Stimulated activated CD8-positive, alpha-beta memory T cell treated with anti-CD3 and anti-CD28 coated beads, Interleukin-4, amount 100 ng/mL, for 1 hour (primary cell): ENCODE measurements at places on chromosomes 7 and 10.

DNA sequence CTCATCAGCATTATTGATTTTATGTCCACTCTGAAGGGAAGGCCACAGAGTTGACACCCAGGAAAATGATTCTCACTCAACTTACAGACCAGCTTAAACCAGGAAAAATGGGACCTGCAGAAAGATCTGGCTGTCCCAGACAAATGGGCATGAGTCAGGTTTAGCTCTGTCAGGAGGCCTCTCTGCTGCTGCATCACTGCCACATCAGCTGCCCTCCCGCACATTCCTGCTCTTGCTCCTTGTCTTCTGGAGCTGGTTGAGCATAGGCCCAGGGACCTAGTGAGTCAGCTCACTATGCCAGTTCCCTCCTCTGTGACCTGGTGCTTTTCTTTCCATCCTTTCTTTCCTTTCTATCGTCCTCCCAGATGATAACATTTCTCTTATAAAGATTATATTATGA, 18.8 kb upstream of the SMNDC1 start:
- no peak for DNase-seq

DNA sequence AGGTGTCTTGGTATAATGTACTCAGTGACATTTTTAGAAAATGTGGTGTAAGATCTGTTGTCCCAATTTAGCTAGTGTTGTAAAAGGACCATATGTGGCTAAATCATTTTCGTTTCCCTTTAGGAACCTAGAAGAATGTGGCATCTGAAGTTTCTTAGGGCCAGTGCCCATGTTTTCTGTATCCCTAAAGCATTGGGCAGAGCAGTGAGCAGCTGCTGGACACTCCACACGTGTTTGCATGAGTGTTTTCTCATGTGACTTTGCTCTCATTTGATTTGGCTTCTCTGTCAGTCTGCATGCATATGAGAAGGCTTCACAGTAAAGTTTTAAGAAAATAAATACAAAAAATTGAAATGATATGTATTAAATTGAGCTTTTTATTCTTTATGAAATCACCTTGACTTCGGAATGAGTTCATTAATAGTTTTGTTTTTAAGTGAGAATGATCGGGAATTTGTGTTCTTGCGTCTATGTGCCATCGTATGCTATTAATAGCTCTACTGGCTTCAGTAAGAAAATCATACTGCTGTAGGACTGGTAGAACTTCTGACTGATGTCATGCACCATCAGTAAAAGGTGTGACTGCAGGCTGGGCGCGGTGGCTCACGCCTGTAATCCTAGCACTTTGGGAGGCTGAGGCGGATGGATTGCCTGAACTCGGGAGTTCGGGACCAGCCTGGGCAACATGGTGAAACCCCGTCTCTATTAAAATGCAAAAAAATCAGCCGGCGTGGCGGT, 61.3 kb downstream of the RBM33 start:
- DNase-seq: no peak

DNA sequence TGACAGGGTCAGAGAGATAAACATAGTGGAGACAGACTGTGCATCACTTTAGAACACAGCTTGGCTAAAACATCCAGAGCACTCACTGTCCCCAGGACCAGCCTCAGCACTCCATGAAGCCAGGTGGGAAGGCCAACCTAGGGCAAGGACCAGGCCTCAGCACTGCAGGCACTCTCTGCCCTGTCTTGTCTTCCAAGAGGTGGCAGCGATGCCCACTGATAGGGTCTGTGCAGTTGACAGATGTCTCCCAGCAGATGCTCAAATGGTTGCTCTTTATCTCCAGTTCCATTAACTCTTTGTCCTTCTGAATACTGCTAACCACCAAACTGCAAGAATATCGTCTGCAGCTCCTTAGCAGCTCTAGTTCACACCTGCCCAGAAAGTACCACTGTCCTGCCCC, 9.1 kb downstream of the DDX56 start:
- DNase-seq: no peak

- no peak for DNase-seq
Measured at GRCh38 chr7:49125246-49125645, 200.9 kb downstream of the CDC14C start.

GRCh38 chr7:64830926-64831325, 36.7 kb downstream of the ZNF138 start:
- DNase-seq: no peak

GRCh38 chr10:85916994-85917573, 449.5 kb downstream of the GRID1 start:
- DNase-seq: no peak

- DNase-seq: no peak
Measured at GRCh38 chr7:47807126-47807525, 141.1 kb downstream of the PKD1L1 start.

DNA sequence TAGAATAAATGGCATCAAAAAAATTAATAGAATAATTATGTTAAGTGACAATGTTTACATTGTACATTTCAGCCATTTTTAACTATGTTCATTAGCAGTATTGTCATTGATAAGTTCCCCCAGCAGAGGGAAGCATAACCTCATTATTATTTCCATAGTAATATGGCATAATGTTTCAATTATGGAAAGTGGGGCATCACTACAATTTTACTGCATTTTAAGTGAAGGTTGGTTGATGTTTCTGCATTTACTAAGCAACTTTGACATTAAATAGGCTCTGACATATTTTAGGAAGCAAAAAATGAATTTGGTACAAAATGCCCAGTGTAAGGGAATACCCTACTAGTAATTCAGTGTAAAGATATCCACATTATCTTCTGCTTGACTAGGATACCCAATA, 218.3 kb downstream of the SEMA3A start:
- DNase-seq: no peak

DNA sequence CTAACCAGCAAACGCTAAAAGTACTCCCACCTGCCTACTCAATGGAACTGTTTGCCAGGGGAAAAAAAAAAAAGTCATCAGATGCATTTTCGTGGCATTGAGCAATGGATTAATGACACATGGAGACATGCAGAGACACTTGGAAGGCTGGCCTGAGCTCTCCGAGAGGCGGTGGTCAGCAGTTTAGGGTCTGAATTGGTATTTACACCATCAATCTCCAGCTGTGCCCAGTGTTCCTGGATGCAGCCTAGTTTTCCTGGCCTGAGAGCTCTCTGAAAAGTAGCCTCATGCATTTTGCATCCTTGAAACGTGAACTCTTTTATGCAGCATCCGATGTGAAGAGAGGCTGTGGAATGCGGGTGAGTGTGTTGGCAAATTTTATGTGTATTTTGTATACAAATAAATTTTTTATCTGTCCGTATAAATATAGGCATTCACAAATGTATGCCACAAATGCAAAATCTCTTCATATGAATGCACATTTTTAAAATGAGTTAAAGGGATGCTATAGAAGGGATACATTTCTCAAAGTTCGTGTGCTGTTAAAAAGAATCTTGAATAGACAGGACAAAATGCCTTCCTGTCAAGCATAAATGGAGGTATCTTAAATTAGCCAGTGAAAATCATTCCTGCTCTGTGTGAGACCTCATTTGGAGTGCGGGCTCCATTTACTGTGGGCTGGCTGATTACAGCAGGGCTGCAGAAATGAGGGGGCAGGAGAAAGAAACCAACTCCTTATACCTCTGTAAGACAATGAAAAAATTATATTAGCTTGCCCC, 137.7 kb upstream of the PFKP start:
- DNase-seq: no peak

DNA sequence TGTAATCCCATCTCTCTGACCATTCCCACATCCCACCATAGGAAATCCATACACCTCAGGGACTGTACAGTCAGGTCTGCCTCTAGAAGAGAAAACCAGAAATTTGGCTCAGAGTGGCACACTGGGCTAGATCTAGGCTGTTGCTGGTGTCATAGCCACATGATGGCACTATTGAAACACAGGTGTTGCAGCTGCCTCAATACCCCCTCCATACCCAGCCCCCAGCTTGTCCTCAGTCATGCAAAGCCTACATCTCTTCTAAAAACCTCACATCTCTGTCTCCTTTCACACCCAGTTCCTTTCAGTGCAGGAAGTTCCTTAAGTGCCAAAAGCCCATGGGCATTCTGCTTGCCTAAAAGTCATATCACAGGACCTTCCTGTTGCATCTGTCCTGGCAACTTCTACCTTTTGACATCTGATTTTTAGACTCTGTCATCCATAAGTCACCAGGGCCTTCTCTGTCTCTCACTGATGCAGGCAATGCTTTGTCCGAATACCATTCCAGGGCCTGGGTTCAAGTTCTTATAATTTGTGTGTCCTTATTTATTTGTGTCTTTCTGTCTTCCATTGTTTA, 27.0 kb upstream of the HIBADH start:
- DNase-seq: no peak
